Lung microvascular endothelial cell (primary cell): ENCODE measurements at places on chromosomes 16 and 17.

GRCh38 chr17:68585643-68586042, 15.5 kb downstream of the FAM20A start:
- DNase-seq: no peak

DNA sequence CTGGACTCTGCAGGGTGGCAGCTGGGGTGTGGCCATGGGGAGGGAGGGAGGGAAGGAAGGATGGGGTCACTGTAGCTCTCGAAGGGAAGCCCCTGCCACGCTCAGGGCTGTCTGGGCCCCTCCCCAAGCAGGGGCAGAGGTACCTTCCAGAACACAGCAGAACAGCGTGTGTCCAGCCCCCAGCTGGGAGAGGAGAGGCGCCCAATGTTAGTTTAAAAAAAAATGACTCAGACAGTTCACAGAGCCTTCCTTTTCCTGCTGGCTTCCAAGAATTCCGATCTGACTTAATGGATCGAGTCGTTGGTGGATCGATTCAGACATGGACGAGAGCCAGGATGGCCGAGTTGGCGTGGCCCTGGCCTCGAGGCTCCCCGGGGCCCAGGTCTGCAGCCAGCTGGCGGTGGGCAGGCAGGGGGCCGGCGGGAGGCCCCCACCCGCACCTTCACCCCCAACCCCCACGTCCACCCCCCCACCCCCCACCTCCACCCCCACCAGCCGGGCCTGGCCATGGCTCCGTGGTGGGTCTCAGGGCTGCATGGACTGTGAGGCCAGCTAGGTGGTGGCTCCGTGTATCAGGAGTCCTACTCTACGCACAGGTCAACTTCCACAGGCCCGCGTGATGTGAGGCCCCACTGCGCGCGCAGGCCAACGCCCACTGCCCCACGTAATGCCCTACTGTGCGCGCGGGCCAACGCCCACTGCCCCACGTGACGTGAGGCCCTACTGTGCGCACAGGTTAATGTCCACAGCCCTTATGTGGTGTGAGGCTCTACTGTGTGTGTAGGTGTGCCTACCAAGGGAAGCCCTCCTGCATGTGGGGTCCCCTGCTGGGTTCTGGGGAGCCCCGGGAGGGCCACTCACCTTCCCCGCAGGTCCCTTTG, 21.8 kb downstream of the CACNA1H start:
- DNase-seq: no peak

- peak; percentile 63 for DNase-seq
Observed at GRCh38 chr17:48491527-48492273, 39.1 kb downstream of the HOXB1 start.

- DNase-seq: no peak
Observed at GRCh38 chr17:16942141-16943031, 29.5 kb downstream of the TNFRSF13B start.

- no peak for DNase-seq
Observed at GRCh38 chr17:61645920-61646319, 54.9 kb upstream of the NACA2 start.

GRCh38 chr17:45940293-45940692, 45.9 kb downstream of the MAPT start:
- DNase-seq: no peak

- no peak for DNase-seq
Observed at GRCh38 chr16:61295311-61295710, 740.9 kb downstream of the CDH8 start.

DNA sequence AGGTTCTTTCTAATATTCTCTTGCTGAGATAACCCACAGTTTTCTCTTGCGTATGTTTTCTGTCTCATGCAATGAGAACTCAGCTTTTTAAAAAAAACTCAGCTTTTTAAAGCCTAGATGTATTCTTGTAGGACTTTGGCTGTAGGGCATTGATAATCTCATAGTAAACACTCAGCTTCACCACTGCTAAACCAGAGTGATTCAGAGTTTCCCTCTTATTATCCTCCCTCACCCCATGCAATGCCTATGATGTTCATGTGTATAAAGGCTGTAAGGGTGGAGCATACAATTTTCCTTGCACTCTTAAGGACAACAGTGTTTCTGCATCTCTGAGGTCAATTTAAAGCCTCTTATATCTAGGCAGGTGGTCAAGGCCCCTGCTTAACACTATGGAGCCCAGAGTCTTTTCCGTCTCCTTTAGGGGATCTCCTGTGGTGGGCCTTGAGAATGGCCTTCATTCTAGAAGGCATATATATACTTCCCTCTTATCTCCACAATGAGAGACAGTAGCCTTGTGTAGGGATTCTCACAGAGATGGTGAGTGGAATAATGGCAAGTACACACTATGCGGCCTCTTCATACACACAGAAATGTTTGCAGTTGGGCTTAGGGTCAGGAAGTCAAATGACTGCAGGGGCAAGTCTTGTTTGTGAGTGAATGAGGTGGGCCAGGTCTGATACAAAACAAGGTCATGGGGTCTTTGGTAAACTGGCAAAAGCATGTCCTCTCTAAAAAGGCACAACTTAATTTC, 279.6 kb downstream of the HS3ST3A1 start:
- DNase-seq: no peak

DNA sequence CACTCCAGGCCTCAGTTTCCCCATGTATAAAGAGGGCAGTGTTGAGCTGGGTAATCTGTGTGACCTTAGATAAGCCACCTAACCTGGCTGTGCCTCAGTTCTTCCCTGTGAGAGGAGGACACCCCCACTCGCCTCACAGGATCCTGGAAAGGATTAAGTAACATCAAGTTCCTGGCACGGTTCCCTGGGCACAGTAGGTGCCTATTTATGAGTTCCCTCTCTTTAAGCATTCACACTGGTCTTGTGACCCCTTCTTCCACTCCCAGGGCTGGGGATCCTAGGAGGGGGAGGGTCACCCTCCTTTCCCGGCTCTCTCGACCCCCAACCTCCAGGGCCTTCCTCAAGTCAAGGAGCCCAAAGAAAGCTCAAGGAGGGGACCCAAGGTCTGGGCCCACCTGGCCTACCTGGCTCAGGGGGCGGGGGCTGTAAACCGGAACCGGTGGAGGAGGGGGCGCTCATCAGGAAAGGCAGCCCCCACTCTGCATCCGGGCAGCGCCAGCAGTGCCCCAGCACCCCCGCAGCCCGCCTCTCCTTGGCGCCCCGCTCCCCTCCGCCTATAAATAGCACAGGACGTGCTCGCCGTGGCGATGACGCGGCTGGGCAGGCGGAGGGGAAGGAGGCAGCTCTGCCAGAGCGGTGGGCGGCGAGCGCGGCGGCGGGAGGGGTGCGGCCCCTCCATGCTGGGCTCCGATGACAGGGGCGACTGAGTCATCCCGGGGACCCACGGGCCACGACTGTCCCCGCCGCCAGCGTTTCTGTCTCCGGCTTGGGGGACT, 9.4 kb downstream of the RPL19 start:
- peak; percentile 43 for DNase-seq

- DNase-seq: no peak
Observed at GRCh38 chr17:39096508-39097149, 54.8 kb downstream of the PLXDC1 start.

DNA sequence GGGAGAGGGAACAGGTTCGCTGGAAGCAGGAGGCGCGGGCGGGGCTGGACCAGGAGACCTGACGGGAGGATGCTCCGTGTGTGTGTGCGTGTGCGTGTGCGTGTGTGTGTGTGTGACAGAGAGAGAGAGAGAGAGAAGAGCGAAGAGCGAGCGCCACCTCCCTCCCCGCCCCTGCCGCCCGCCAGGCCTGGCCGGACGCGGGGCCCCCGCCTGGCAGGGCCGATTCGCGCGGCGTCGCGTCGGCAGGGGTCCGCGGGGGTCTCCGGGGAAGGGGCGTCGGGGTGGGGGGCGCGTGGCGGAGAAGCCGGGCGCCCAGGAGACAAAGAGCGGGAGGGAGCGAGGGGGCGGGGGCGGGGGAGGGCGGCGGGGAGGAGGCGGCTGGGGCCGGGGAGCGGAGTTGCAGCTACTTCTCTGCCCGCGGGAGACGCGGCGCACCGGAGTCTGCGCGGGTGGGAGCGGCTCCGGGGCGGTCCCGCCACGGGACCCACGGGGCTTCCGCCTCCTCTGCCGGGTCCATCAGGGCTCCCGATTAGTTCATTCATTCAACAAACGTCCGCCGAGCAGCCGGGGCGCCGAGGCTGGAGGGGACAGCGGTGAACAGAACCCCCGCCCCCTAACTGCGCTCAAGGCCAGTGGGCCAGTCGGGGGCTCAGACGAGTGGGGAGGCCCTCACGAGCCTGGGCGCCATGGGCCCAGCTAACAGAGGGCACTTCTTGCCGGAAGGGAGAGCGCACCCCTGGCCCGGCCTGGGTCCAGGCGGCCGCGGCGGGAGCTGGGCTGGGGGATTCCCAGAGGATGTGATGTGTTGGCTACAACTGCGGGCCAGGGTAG, at the start of gene SAMD14:
Gene SAMD14, minus strand, starts transcription at position 433 of the 831 bp plus-strand sequence. CDS start 5,201 bp downstream, outside the sequence.
- DNase-seq: peak; percentile 57

- no peak for DNase-seq
Observed at GRCh38 chr17:35046245-35046644, 17.3 kb downstream of the RFFL start.

GRCh38 chr17:78924481-78925151, 571 bp downstream of the TIMP2 start:
- no peak for DNase-seq

GRCh38 chr17:77072670-77073069, 68.1 kb upstream of the SEC14L1 start:
- no peak for DNase-seq

GRCh38 chr17:71173991-71174390, 946.8 kb upstream of the SOX9 start:
- DNase-seq: no peak

GRCh38 chr17:34445101-34445500, 82.1 kb upstream of the CCL1 start:
- DNase-seq: no peak
